Right lung (tissue), 10 donors: ENCODE measurements at places on chromosomes 13 and 19.

DNA sequence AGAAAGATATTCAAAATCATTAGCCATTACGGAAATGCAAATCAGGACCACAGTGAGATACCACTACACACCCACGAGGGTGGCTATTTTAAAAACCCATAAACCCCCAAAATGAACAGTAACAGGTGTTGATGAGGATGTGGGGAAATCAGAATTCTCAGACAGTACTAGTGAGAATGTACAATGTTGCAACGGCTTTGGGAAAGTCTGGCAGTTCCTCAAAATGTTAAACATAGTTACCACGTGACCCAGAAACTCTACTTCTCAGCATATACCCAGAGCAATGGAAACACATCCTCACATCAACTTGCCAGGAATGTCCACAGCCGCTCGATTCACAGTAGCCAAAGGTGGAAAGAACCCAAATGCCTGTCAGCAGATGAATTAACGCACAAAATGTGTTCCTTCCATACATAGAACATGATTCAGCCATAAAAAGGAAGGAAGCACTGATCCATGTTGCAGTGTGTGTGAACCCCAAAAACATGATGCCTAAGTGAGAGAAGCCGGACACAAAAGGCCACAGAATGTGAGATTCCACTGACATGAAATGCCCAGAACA lies 7.0 kb downstream of the PLVAP start:
- peak; percentile 46 for DNase-seq

GRCh38 chr13:89891416-89891815 lies 1456.1 kb upstream of the MIR17HG start:
- DNase-seq: no peak

- DNase-seq: no peak
Measured at GRCh38 chr13:86841264-86841663, 829.9 kb upstream of the SLITRK5 start.

DNA sequence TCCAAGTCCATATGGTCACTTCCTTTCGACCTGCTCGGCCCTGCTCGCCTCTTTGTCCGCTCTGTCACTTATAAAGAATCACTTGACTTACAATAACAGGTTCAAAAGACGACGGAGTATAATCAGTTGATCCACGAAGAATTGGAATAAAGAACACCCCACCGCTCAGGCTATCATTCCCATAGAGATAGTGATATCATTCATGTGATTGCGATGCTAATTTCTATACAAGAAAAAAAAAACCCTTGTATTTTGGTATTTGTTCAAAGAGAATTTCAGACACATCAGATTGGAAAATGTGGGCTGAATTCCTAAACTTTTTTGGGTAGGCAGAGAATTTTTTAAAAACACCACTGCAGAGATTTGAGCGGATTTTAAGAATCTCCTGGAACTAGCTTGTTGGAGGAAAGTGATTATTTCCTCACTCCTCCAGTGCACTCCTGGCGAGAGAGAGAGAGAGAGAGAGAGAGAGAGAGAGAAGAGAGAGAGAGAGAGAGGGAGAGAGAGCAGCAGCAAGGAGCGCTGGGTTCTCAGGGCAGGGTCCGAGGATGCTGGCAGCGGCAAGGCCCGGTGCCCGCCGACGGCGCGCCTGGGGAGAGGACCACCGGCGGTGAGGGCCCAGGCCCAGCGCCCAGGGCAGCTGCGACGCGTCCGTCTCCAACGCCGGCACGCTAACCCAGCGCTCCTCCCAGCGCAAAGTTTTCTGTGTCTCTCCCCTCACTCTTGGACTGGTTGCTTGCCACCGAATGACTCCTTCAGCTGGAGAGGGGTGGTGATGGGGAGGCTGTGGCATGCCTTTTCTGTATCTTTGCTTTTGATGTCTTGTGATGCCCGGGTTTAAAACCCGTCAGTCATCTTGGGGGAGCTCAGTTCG lies 149.0 kb upstream of the ZNF536 start:
- DNase-seq: no peak

GRCh38 chr19:47096721-47097120 lies 16.9 kb downstream of the ZC3H4 start:
- DNase-seq: no peak

- no peak for DNase-seq
Measured at GRCh38 chr19:384799-385169, 24.2 kb downstream of the C2CD4C start.

DNA sequence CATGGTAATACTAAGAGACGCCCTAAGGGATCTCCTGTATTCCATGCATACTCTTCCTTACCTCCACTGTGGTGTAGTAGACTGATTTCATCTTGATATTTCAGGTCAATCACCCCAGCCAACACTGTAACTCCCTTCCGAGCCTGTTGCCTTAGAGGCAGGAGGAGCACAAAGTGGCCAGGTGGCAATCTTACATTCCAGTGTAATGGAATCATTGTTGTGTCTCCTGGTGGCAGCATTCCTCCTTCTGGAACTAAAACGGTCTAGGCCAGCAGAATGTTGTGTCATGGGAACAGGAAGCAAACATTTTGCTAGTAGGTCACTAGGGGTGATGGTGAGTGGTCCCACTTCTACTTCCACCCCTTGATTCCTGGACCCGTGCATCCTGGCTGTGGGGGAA lies 405.7 kb upstream of the SLC10A2 start:
- no peak for DNase-seq

DNA sequence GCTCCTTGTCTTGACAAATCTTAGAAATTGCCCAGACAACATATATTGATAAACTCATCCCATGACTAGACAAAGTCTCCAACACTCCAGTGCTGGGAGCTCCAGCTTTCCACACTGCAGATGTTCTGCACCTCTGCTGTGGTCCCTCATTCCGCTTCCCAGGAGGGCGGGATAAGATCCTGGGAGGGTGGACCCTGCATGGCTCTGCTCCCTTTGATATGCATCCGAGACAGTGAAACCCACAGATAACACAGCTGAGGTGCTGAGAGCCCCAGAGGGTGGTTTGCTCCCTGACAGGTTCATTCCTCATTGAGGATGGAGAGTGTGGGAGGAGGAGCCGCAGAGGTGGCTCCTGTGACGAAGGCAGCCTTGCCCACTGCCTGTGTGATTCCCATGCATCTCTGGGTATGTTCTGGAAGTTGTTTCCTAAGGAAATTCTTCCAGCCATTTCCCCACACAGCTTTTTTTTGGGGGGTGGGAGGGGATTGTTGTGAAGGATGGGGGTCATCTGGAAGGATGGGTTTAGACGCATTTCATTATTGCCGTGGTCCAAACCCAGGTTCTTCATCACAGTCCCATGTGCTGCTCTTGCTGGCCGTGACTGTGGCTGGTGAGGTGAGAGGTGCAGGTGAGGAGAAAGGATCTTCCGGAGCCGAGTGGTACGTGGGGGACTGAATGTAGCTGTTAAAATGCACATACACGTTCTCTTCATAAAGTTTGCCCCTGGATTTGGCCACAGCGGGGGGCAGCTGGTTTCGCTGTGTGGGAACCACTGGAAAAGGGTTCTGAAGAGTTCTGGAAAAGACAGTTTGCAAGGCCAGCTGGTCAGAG lies 46.4 kb downstream of the SLC7A9 start:
- DNase-seq: no peak

GRCh38 chr13:50934735-50935435 lies 25.3 kb downstream of the RNASEH2B start:
- DNase-seq: no peak

DNA sequence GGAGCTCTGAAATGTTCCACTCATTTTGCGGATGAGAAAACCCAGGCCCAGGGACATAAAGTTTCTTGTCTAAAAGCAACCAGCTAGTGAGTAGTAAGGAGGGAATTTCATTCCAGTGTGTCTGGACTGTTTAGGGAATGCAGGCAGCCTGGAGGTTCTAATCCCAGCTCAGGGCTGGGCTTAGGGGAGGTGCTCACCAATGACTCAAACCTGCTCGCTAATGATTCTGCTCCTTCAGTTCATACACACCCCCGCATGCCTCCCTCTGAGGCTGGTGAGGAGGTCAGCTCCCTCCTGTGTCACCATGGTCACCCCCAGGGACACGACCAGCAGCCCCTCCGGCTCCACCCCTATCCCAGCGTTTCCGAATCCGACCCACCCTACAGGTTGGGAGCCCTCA lies 34.6 kb downstream of the CYP4F2 start:
- no peak for DNase-seq

GRCh38 chr19:56266051-56266450 lies 6.5 kb upstream of the EDDM13 start:
- no peak for DNase-seq

DNA sequence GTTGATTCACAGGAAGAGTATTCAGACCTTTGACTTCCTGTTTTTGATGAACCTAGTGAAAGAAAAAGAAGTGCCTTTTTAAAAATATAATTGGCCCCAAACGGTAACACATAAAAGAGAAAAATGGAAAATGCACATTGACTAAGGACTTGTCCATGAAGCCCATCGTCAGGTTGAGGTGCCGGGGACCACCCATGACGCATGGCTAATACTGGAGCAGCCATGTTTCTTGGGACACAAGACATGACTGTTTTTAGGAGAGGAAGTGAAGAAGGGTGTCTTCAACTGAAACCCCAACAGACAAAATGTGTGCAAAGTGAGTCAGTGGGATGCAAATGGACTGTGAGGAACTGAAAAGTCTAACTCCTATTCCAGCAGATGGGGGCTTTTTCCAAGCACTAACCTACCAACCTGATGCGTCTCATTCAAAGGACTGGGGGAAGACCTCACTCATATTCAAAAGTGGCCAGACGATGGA lies 459.4 kb downstream of the FOXO1 start:
- DNase-seq: no peak

GRCh38 chr19:12163826-12164225 lies 930 bp downstream of the ZNF136 start:
- no peak for DNase-seq

GRCh38 chr19:2613507-2614295 lies 88.8 kb downstream of the GNG7 start:
- no peak for DNase-seq

GRCh38 chr19:15252398-15253018 lies 20.3 kb upstream of the EPHX3 start:
- no peak for DNase-seq

- no peak for DNase-seq
Measured at GRCh38 chr19:14030997-14031718, 404 bp upstream of the IL27RA start.

- peak; percentile 37 for DNase-seq
Measured at GRCh38 chr19:41427647-41428480, 690 bp upstream of the B3GNT8 start.

DNA sequence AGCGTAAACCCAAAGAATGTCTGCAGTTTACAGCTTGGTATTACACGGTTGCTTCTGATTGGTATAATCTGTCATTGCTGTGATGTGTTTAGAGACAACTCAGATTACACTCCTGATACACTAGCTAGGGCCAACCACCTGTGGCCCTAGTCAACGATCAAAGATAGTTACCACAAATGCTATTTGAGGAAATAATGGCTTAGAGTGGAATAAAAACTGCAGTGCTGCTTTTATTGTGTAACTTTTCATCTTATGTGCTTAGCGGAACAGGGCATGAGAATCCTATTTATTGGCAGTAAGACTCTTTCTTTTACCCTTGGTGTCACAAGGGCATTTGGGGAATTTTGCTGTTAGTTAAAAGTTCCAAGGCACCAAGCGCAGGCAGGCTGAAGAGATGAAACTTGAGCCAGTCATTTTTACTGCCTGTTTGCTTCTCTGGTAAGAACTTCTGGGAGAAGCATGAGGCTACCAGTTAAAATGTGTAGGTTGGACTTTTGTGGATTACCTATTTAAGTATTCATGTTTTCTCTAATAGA lies 363.3 kb downstream of the KCNRG start:
- DNase-seq: no peak

DNA sequence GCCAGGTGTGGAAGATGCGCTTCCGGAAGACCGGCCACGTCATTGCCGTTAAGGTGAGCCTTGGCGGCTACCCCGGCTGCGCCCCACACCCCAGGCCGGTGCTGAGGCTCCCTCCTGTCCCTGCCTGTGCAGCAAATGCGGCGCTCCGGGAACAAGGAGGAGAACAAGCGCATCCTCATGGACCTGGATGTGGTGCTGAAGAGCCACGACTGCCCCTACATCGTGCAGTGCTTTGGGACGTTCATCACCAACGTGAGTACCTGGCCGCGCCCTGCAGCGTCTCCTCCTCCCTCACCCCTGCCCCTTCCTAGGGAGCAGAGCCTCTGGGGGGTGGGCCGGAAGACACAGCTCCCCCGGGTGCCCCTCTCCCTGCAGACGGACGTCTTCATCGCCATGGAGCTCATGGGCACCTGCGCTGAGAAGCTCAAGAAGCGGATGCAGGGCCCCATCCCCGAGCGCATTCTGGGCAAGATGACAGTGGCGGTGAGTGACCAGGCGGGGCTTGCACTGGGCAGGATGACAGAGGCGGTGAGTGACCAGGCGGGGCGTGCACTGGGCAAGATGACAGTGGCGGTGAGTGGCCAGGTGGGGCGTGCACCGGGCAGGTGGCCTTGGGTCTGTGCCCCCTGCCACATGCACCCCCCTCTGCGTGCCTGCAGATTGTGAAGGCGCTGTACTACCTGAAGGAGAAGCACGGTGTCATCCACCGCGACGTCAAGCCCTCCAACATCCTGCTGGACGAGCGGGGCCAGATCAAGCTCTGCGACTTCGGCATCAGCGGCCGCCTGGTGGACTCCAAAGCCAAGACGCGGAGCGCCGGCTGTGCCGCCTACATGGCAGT lies 4.1 kb upstream of the TGFBR3L start:
- no peak for DNase-seq

- DNase-seq: no peak
Measured at GRCh38 chr19:14467816-14468215, 7.3 kb downstream of the PTGER1 start.

GRCh38 chr13:106153876-106154275 lies 381.6 kb downstream of the EFNB2 start:
- no peak for DNase-seq

DNA sequence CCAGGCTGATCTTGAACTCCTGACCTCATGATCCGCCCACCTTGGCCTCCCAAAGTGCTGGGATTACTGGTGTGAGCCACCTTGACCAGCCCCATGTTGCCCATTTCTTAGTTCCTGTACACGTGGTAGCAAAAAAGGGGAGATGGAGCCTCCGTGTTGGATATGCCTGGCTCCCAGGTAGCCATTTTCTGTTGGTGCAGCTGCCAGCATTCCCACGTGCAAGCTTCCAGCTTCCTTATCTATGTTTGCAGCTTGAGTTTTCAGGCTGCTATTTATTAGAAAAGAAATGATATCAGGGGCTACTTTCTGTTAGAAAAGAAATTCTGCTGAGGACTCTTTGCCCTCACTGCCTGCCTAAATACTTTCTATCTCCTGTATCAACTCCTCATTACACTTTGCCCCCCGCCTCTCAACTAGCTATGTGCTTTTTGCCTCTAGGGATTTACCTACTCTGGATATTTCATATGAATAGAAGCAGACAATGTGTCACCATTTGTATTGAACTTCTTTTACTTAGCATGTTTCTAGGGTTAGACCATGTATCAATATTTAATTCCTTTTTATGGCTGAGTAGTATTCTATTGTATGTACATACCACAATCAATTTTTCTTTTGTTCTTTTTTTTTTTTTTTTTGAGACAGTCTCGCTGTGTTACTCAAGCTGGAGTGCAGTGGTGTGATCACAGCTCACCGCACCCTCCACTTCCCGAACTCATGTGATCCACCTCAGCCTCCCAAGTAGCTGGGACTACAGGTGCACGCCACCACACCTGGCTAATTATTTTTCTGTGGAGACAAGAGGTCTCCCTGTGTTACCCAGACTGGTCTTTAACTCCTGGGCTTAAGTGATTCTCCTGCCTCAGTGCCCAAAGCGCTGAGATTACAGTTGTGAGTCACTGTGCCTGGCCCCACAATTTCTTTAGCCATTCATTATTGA lies 3.4 kb upstream of the TMED1 start:
- DNase-seq: no peak
